ENCODE measurements at places on chromosomes 5 and 9.

DNA sequence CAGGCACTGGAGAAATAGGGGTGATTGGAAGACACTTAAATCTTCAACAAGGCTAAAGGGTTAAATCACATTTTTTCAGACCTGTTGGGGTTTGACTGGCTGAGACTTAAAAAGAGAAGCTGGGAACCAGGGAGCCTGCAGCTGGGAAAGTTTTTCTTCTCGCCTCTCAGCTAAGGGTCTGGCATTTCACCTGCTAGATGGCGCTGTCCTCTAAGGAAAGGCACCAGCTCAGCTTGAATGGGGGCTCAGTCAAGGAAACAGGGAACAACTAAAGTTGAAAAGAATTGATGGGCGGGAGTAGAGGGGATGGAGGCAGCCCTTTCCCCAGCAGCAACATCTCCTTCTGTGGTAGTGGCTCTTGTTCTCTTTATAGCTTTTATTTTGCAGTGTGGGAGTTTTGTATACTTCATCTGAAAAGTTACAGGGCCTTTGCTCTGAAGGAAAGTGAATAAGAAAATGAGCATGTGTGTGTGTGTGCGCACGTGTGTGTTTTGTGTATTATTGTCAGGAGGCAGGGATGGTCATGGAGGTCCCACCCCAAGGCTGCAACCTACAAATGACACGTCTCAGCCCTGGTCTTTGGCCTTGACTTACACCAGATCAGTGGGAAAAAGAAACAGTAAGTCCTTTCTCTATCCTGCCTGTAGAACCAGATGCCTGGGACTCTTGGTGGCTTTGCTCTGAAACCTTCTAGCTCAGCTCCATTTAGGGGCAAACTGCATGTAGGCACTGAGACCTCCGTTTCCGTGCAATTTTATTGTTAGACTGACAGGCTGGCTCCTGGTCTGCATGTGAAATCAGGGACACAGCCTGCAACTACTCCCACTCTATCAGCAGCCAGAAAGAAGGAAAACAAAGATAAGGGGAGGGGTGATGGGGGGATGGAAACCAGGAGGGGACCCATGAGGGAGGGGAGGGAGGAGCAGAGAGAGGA, 316.2 kb upstream of the CLINT1 start:
- peak; percentile 27 for DNase-seq

DNA sequence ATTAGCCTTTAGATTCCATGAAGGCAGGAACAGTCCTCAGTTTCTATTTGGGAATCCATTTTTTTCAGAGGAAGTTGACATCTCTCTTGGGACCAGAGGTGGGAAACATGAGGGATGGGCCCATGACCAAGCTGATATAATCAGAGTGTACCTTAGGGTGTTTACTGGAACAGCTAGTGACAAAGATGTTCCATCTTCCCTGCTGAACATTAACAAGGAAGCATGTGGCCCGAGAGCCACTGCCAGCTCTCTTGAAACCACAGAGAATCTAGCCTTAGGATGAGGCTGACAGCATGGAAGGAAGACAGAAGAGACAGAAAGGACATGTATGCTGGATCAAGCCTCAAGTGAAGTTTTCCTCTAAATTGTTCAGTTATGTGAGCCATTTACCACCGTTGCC, 16.0 kb downstream of the AQP3 start:
- DNase-seq, result no peak

GRCh38 chr9:73038089-73038509, 85.2 kb upstream of the ALDH1A1 start:
- no peak for DNase-seq

DNA sequence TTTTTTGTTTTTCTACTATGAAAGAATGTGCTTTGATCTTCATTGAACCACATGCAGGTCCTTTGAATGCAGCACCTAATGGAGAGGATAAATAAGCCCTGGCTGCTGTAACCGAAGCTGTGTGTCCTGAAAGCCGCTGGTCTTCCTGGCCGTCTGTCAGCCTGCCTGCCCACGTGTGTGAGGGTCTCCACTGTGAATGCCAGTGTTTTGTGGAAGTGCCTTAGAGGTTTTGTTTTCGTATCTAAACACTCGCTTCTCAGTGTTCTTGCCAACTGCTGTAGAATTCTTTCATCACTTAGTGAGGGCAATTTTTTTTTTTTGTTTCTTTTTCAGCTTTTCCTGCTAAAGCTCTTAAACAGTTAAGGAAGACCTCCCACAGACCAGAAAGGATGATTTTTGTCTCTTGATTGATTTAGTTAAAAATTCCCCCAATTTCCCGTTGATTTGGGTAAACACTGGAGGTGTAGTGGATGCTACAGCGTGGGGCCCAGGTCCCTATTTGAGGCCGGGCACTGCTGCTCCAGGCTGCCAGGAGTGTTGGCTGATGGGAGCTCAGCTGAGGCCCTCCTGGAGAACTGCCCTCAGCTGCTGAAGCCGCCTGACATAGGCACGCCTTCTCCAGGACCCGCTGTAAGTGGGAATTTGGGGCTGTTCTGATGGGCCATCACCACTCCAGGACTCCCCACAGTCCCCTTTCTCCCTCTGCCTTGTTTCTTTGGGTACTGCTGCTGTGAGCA, 29.2 kb upstream of the PTCH1 start:
- DNase-seq, result no peak

DNA sequence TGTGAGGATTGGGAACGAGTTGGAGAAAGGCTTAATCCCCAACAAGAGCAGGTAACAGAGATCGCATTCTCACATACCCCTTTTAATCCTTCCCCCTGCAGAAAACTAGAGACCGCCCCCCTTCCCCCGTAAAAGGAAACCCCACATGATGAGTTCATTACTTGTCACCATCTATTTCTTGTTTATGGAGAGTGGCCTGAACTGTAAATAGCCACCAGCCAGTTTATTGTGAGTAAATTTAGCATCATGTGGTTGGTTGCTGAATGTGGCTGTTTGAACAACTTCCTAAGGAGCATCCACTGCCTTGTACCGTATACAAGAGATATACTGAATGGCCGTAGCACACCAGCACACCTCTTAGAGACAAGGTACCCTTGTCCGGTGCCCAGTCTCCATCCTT, 62.1 kb downstream of the TJP2 start:
- no peak for DNase-seq

DNA sequence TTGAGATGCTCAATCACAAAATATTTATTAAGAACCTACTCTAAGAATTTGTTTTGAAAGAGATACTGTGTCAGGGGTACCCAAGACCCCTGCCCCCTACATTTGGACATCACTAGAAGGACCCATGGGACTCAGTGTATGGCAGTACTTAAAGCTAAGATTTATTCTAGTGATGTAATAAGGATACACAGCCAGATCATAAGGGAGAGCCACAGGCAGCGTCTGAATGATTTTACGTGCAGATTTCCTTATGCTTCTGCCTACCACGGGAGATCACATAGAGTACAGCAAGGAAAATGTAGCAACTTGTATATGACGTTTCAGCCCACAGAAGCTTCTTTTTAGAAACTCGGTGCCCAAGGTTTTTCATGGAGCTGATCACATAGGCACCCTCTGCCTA, 172.9 kb downstream of the DEPDC1B start:
- no peak for DNase-seq

- DNase-seq, result no peak
Observed at GRCh38 chr5:177447611-177448243, 1.1 kb downstream of the PRR7 start.

- DNase-seq, result no peak
Observed at GRCh38 chr9:99371376-99371775, 149.3 kb downstream of the SEC61B start.

- DNase-seq, result peak; percentile 31
Observed at GRCh38 chr9:89919171-89919681, 314.4 kb downstream of the GADD45G start.

DNA sequence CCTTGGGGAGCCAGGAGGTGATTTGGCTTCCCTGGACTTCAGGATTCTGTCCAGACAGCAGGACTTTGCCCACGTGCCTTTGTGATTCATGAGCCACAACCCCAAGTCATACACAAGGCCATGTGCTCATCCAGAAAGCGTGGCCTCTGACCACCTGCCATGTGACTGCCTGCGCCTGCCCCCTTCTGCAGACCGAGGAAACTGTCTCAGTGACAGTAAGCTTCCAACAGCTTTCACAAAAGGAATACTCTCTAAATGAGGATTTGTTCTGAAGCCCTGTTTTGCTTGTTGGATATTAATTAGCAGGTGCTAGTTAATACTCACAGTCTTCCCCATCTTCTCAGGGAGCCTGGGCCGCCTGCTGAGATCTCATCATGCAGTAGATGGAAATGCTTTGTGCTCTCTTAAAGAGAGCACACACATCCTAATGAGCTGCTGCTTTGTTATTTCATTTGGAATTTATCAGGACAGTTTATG, 36.9 kb upstream of the ANGPTL2 start:
- no peak for DNase-seq

DNA sequence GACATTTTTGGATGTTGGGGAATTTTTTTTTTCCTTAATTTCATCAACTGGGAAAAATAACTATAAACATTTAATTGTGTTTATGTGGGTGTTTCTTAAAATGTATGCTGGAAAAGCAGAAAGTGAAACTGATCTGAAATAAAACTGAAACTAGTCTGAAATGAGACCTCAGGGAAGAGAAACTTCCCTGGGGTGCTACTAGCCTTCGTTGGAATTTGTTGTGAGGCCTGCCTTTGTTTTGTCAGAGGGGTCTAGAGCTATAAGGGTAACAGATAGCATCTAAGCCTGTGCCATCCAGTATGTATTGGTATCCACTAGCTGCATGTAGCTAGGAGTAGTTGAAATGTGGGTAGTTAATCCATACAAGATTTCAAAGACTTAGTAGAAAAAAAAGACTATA, 10.4 kb downstream of the ZNF618 start:
- DNase-seq, result no peak

DNA sequence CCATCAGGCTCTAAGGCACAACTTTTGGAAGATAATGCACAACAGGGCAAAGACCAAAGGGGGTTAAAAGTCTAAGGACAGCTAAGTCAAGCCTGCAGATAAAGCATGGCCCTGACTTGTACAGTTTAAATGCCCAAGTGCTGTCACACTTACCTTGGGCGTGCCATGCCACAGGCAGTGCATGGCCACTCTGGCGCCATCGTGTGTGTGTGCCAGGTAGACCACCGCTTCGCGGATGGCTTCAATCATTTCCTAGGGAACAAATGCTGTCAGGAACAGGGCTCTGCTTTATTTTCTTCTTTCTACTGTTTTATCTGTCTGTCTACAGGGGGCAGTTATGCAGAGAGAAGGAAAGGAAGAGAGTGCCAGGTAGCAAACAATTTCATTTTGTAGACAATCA, 19.3 kb downstream of the PUM3 start:
- no peak for DNase-seq

GRCh38 chr5:127824126-127824525, 120.9 kb downstream of the CCDC192 start:
- DNase-seq, result no peak

GRCh38 chr5:160846642-160847041, 5.4 kb downstream of the ATP10B start:
- no peak for DNase-seq

DNA sequence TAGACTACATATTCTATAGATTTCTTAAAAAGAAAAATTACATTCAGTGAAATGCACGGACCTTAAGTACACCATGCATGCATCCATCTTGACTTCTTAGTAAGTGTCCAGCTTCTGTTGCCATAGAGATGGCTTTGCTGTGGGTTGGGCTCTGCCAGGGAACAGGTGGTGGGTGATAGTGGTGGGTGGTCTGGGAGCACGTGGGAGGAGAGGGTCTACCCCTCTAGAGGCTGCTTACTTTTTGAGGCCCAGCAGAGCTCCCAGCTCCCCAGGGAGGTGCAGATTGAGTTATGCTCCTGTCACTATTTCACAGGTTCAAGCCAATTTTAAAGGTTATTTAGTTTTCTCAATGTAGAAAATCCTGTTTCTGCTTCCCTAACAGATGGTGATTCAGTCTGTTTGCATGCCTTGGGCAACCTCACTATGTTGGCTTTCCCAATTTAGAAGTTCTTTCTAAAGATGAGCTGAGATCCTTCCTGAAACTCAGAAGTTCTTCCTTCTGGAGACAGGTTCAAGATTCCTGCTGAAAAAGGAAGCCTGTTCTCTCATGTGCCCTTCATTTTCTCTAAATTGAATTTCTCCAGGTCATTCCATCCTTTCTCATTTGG, 107.4 kb upstream of the LHFPL2 start:
- DNase-seq, result no peak

DNA sequence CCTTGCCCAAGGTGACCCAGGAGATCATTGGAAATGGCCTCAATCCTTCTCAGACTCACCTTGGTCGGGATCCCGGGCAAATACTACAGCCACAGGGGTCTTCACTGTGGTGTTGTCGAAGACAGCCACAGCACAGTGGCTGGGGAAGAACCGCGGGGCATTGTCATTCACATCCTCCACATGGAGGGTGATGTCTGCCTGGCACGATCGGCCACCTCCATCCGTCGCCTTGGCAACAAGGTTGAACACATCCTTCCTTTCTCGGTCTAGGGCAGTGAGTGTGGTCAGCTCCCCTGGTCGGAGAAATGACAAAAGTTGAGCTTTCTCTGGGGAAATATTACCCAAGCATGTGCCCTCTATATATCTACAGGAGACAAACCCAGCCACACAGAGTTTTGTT, 56.8 kb downstream of the FAT2 start:
- DNase-seq, result no peak

- DNase-seq, result no peak
Observed at GRCh38 chr9:1979741-1980367, 35.3 kb upstream of the SMARCA2 start.

DNA sequence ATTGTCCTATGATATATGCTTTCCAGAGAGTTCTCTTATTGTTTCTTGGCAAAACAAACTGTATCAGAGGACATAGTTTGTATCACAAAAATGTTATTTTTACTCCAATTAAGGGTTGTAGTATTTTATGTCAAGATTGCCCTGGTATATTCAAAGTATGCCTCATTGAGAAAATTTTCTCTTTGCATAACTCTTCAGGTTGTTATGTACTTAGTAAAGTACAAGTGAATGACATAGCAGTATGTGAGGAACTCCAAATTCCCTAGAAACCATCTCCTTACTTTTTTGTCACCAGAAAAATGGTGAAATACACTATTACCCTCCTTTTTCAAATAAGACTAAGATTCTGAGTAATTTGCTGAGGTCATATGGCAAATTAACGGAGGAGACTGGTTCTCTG, 355.3 kb downstream of the NFIB start:
- no peak for DNase-seq

- no peak for DNase-seq
Observed at GRCh38 chr5:37054391-37054790, 177.8 kb downstream of the NIPBL start.

- DNase-seq, result peak; percentile 11
Observed at GRCh38 chr5:75681125-75681830, 36.0 kb downstream of the POC5 start.

- DNase-seq, result no peak
Observed at GRCh38 chr5:169519358-169519757, 64.2 kb upstream of the SPDL1 start.

DNA sequence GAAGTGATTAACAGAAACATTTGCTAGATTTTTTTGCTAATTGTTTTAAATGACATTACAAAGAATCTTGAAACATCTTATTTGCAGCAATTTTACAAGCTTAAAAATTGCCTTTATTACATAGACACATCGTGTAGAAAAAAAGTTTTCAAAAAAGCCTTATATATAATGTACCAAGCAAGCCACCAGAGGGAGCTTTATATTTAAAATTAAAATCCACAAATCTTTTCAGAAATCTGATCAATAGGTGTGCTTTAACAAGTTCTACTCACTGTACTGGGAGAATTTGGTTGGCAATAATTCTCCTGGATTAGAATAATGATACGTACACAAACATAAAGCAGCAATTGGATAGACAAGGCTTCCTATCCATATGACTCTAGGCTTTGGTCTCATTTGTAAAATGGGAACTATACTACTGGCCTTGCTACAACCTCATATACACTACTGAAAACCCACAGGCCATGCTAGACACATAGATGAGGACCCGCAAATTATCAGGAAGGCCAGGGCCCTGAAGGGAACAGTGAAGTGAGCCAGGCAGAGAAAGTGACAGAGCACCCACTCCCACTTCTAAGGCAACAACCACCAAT, 4.8 kb downstream of the PSMB7 start:
- no peak for DNase-seq
